ENCODE measurements at places on chromosomes 13 and 19.
A peak's percentile ranks its signal among the peaks of the same experiment; 100 is the strongest.

DNA sequence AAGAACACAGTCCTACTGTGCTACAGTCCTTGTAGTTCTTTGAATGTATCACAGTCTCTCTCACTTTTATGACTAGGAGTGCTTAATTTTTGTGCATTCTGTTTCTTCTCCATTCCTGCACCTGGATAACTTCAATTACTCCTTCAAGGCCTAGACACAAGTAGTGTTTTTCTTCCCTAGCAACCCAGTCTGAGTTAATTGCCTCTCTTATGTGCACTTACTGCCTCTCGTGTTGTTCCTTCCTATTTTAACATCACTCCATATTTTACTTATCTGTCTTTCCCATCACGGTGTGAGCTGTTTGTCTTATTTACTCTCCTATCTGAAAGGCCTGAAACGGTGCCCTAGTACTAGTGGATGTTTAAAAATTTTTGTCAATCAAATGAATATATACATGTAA, 101.5 kb downstream of the HS6ST3 start:
- DNase-seq, result no peak

- DNase-seq, result peak; percentile 77
Measured at GRCh38 chr13:20118268-20119140, 42.3 kb downstream of the GJA3 start.

DNA sequence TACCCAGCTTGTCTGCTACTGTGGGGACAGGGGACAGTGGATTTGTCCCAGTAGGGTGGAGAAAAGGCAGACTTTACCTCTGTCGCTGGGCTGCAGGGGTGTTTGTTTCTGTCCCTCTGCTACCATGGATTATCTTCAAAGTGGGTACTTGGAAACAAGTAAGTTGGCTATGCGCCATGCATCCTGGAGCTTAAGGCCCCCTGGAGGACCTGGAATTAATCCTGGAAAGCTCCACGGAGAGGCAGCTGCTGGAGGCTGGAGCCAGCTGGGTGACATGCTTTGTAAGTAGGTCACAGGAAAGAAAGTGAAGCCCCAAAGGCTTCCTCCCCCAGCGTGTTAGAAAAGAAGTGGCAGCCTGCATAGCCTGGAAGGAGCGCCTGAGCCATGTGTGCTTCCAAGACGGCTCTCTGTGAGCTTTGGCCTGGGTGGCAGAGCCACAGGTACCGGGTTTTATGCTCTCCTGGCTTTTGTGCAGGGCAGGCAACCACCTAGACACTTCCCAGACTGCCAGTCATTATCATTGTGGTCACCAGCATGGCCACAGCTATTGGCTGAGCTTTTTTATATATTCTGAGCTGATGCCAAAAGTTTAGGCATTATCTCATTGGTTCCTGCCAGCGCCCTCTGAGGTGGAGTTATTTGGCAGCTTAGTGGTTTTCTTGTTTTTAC, 9.5 kb downstream of the B3GLCT start:
- DNase-seq, result no peak

DNA sequence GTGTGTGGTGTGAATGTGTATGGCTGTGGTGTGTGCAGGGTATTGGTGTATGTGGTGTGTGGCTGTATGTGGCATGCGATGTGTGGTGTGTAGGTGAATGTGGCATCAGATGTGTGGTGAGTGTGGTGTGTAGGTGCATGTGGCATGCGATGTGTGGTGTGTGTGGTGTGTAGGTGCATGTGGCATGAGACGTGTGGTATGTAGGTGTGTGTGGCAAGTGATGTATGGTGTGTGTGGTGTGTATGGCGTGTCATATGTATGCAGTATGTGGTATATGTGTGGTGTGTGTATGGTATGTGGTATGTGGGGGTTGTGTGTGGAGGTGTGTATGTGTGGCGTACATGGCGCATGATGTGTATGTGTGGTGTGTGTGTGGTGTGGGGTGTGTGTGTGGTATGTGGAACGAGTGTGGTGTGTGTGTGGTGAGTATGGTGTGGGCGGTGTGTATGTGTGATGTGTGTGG, 63.4 kb downstream of the PEPD start:
- DNase-seq, result no peak

DNA sequence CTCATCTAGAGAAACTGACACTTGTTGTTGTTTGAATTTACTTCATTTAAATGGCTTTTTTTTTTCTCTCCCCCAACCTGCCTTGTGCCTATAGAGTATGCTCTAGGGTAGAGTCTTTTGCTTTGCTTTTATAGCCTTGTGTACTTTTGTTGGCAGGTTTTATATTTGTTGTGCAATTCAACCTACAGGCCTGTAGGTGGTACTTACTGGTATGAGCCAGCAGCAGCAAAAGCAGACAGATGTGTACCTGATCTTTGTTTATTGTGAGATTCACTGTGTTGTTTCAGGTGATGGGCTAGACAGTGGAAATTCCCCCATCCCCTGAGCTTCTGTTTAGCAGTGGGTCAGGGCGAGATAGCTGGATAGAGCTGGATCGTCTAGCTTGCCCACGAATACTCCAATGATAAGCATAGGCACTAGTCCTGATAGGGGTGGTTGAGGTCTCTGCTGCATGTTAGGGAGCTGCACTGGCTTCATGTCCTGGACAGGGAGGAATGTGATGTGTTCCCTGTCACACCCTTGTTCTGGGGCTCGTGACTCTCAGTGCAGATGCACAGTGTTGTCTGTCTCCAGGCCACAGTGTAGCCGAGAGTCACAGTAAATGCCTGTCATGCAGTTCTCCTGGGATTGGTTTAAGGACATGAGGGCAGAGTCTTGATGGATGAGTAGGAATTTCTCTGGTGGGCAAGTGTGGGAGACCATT, 21.3 kb downstream of the DNAJC3 start:
- no peak for DNase-seq

DNA sequence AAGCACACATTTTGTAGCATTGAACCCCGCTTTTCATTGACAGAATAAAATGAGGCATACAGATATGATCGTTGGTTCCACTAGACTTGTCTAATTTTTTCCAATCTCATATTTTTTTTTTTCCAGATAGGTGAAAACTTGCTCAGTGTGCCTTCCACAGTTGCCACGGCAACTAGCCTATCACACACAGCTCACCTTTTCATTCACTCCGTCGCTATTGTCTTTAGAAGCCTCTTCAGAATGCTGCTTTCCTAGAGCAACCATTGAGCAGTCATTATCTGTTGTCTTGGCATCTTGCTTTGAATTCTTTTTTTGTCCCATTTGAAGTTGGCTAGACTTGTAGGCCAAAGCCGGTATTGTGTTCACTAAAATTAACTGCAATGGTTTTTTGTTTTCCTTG, 37.7 kb upstream of the ESD start:
- DNase-seq, result no peak

DNA sequence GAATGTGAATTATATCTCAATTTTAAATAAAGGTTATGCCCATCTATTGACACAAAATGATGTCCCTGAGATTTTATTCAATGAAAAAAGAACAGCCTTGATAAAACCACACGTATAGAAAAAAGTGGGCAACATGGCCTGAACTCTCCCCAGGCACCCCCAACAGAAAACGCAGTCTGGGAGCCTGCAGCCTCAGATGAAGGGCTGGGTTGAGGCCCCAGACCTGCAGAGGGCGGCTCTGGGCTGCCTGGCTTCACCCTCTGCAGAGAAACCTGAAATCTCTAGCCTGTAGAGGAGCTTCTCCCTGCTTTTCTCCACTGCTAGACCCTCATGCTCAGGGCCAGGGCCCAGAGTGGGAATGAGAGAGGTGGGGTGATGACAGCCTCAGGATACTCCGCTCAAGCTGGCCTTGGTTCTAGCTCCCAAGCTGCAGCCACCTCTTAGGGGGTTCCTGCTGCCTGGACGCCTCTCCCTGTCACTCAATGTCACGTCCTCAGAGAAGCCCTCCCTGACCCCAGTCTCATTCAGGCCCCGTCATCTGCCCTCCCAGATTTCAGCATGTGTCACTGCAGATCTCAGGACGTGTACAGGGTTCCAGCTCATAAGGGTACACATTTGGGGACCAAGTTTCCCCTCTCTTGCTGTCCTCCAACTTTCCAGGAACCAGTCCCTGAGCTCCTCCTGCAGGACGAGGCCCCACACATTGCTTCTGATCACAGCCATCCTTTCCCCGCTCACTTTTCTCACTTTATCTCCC, 1.8 kb downstream of the MBD3 start:
- DNase-seq, result peak; percentile 42

GRCh38 chr19:49506575-49507105, 5.8 kb upstream of the FCGRT start:
- DNase-seq, result peak; percentile 88

DNA sequence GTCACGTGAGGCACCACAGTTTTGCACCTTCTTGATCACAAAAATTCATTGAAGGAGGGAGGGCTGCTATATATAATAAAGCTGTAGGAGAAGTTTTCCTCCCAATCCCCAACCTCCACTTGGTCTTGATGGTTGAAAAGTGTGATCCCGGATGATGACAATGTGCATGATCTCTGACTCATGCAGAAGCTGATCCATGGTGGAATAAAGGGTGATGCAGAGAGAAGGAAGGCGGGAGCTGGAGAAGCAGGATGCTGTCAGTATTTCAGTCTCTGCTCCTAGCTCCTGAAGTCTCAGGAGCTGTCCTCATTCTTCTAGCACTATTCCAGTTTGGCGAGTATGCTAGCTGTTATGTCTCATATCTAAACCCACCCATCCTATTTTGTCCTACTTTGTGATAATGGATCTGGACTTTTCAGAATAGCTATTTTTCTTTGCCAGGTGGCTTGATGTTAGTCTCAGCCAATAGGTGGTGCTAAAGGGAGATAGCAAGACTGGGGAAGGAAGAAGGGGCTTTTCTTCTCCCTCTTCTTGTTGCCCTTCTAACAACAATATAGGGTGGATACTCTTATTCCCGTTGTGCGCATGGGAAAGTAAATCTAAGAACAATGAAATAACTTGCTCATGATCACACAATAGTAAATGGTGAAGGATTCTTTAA, 65.6 kb upstream of the HTR2A start:
- no peak for DNase-seq

DNA sequence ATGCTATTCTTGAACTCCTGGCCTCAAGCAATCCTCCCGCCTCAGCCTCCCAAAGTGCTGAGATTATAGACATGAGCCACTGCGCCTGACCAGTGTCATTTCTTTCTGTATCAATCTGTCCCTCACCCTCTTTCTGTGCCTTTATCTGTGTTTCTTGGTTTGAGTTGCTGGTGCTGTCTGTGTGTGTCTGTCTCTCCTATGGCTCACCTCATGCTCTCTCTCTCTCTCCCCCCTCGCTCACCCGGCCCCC, 9.9 kb downstream of the IRF2BP1 start:
- no peak for DNase-seq

GRCh38 chr13:24894277-24894971, 130.5 kb downstream of the RNF17 start:
- DNase-seq, result no peak

GRCh38 chr19:19662871-19663255, 613 bp downstream of the ATP13A1 start:
- DNase-seq, result no peak

DNA sequence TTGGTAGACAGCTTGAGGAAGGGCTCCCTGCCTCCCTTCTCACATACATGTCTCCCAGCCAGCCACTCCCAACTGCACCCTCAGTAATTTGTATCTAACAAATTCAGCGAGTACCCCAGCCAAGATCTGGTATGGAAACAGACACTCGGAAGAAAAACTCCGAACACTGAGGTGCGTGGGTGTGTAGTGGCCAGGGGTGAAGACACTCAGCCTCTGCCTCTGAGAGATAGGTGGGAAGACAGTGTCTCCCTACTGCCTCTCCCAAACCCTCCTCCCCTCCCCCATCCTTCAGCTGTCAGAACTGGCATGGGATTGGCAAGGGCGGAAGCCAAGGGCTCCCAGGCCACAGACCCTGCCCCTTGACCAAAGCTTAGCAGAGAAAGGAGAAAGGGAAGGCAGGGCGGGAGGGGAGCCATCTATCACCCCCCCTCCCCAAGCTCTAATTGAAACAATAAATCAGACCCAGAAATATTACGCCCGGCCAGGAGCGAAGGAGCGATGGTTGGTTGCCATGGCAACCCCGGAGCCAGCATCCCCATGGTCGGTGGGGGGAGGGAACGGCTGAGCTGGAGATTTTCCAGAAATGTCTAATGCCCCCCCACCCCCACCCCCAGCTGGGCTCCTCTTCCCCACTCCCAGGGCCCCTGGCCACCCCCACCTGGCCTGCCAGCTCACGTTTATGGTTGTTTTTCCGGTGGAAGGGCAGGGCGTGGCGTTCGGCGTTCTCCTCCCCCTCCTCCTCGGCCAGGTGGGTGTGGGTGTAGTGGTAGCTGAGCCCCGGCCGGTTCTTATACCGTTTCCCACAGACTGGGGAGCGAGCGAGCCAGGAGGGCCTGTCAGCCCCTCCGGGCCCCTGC, 7.0 kb downstream of the DPF1 start:
- peak; percentile 58 for DNase-seq

- DNase-seq, result no peak
Measured at GRCh38 chr19:45834970-45835369, 19.9 kb upstream of the RSPH6A start.

DNA sequence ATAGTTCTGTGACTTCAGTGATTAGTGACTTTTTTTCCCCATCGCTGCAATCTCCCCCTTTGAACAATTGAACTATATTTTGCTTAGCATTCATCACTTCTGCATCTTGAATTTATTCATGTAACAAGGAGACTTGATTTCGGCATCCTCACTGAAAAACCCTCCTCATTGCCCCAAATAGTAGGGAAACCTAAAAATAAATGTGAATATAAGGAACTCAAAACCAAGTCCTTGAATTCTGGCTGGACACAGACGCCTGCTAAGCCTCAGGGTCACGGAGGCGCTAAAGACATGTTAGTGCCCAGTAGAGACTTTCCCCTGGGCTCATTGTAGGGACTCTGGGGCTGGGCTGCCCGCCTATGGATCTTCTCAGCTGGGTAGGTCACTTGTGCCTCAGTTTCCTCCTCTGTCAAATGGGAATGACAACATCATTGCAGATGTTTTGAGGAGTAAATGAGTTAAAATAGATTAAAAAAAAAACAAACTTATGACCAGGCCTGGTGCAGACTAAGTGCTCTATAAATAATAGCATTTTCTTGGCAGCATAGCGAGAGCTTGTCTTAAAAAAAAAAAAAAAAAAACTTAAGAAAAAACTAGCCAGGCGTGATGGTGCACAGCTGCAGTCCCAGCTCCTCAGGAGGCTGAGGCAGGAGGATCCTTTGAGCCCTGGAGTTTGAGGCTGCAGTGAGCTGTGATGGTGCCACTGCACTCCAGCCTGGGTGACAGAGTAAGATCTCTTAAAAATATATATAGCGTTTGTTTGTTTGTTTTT, 1.8 kb upstream of the ADGRE5 start:
- no peak for DNase-seq

DNA sequence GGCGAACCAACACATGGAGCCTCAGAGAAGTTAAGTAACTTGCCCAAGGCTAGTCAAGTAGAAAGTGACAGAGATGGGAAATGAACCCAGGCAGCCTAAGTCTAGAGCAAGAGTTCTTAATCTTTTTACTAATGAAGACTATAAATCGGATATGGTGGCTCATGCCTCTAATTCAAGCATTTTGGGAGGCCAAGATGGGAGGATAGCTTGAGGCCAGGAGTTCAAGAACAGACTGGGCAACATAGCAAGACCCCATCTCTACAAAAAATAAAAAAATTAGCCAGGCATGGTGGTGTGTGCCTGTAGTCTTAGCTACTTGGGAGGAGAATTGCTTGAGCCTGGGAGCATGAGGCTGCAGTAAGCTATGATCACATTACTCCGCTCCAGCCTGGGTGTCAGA, 10.7 kb downstream of the GPR12 start:
- DNase-seq, result no peak

Measured in small intestine (tissue), 16 donors.